ENCODE measurements at places on chromosomes 11 and 22.

DNA sequence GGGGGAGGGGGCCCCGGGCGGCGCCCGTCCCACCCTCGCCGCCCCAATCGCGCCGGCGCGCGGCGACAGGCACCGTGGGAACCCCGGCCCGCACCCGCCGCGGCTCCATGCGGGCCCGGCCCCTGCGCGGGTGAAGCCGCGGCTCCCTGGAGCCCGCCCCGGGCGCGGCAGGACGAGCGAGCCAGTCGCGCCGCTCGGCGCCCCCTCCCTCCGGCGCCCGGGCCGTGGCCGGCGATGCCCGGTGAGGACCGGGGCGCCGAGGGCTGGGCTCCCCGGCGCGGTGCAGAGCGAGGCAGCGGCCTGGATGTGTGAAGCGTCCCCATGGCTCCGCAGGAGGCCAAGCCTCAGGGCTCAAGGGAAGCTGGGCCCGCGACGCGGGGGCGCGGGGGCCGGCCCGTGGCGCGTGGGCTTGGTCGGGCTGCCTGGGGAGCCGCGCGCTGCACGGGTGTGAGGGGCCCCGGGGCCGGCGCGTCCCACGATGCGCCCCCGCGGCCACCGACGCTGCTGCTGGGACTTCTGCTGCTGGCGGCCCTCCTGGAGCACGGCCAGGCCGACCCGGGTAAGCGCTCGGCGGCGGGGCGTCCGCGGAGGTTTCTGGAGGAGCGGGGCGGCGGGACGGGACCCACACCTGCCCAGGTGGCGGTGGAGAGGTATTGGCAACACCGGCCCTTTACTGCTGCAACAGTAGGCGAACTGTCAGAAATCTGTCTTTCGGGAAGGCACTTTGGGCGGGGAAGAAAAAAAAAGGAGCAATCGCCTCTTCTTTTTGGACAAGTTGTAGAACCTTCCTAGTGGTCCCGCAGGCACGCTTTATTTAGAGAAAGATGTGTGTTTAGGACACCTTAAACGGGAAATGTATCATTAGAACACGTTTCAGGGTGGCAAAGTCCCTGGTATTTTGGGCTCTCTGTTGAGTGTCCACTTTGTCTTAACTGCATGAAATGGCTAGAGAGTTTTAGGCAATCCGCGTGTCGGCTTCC, 119.4 kb downstream of the HIPK3 start:
- no peak for DNase-seq

DNA sequence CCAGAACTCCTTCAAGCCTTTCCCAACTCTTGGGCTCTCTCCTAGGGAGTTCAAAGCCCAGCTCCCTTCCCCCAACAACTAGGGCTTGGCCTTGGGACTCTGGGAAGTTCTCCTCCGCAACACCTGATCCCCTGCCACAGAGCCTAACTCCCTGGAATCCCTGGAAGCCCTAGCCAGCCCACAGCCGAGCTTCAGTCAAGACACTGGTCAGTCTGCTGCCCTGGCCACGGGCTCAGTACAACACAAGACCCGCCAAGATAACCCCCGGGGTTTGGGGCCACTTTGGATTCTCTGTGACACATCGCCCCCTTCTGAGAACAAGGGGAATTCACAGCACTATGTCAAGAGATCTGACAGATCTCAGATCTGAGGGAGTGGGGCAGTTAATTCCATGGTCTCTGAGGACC, 58.3 kb downstream of the SLC22A12 start:
- no peak for DNase-seq

- DNase-seq, result no peak
Observed at GRCh38 chr11:14095882-14096281, 133.4 kb downstream of the SPON1 start.

- DNase-seq, result no peak
Observed at GRCh38 chr11:59182457-59183151, 10.7 kb downstream of the DTX4 start.

- no peak for DNase-seq
Observed at GRCh38 chr11:251550-251949, 14.8 kb downstream of the PSMD13 start.

DNA sequence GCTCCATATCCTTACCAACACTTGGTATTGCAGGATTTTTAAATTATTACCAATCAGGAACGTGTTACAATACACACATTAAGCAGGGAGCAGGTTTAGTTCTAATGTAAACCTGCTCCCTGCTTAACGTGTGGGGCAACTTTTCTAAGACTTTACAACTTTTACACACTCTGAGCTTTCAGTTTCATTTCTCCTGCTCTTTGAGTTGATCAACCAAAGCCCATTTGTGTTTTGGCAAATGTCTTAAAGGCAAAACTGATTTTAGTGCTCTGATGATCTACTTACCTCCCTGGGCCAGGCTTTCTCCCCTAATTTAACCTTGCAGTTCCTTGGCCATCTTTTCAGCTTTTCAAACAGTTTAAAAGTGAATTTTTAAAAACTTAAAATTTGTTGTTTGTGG, 70.9 kb downstream of the ZBTB44 start:
- DNase-seq, result no peak

DNA sequence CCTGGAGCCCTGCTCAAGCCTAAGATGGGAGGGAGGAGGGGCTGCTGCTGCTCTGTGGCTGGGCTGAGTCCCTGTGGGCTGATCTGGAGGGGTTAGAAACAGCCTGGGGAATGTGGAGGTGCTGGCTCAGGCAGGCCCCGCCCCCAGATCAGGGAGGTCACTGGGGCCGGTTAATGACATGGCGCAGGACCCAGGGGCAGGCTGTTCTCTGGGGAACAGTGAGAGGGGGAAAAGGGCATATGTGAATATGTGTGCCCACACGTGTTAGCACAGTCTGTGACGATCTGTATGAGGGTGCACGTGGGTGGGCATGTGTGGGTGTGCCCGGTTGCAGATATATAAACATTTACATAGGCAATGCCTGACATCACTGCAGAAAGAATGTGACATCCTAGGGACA, 143.5 kb downstream of the MIAT start:
- DNase-seq, result no peak

DNA sequence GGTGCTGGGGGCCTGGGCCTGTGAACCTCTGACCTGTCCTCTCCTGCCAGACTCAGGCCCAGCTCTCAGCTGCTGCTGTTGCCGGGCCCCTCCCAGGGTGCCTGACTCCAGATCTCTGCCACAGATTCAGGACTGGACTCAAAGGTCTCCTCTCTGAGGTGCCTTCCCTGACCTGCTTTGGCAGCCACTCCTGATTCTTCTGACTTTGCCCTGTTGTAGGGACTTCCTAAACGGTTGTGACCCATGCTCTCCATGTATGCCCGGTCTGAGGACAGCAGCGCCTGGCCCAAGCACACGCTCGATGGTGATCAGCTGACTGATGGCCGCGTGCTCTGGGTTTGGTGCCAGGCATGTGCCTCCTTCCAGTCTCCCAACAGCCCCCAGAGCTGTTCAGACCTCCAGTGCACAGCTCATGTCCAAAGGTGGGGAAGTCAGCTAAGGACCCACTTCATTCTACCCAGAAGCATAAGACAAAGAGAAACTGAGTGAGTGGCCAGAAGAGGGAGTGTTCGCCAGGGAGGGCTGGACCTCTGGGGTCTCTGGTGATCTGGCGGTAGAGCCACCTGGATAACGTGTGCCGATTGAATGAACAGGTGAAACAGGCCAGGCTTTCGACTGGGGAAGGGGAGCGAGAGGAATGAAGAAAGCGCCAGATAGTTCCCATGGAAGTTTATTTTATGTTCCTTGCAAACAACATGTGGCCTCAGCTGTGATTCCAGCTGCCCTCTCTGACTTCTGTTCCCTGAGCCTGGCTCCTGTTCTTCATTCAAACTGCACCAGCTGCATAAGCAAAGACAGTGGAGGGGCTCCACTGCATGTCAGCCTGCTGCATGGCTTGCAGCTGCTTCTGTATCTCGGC, 8.1 kb upstream of the TOP3B start:
- DNase-seq, result no peak

GRCh38 chr22:39898997-39899396, 1.9 kb upstream of the GRAP2 start:
- no peak for DNase-seq

GRCh38 chr11:21446939-21447590, 745.8 kb upstream of the ANO5 start:
- no peak for DNase-seq

Measured in A172 (cell line).